ENCODE measurements at places on chromosomes 4 and X. TPM values are rescaled to one million over a fixed set of nuclear protein-coding genes. Genes with fewer than 3 reads are reported as not detected.
A peak's percentile ranks its signal among the peaks of the same experiment; 100 is the strongest.

DNA sequence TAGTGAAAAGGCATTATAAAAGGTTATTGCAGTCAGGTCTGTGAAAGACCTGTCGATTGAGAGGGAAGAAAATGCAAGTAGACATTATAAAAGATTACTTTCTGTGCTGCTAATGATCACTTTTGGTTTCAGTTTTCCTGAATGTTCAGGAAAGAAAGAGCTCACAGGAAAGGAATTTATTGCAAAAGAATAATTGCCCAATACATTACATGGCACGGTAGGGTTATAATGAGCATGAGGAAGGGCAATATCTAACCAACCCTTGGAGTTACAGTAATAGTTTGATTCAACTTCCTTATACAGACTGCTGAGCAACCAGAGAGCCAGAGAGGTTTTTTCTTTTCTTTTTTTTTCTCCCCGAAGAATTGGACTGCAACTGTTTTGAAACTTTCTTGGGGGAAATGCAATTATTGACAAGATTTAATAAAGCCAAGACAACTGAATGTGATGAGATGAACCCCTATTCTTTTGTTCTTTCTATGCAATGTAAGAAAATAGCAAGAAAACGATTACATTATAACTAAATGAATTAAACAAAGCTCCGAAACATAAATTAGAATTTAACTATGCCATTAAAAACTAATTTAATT lies 247.0 kb downstream of the C4orf33 start:
- no peak for DNase-seq
- no peak overlapping the region for H3K4me3 ChIP-seq
- H3K36me3 ChIP-seq, result no peaks in the 10 kb centered on the region

DNA sequence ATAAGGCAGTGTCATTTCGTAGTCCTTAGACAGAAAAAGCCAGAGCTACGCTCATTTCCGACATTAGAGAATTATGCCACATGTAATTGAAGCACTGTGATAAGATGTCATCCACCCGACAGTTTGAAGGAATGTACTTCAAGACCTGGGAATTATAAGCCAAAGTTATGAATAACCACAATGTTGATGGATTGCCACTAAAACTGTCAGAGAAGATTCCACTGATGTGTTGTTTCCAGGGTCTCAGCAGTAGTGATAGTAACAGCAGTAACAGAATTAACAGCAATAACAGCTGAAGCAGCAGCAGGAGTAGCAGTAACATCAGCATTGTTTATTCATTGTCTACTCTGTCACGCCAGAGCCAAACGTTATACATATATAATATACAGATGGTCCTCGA lies 24.7 kb downstream of the RAB33A start:
- H3K27me3 ChIP-seq, result no peaks in the 10 kb centered on the region
- H3K36me3 ChIP-seq, result no peaks in the 10 kb centered on the region
- H3K4me3 ChIP-seq, result no peak overlapping the region
- DNase-seq, result no peak

DNA sequence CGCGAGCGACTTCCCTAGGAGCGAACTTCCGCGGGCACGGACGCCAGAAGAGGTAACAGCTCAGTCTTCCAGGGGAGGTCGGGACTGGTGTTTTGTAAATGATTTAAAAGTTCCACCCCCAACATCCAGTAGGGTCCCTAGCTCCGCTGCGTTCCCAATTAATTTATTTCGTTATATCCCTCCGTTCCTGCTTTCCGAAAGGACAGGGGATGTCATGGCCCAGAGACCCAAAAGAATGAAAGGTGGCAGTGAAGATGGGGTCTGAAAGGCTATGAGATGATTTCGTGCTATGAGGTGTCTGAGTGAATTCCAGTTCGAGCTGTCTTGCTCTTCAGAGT lies 373 bp upstream of the SMIM43 start:
- no peak for DNase-seq
- peaks cover 12% of the 10 kb centered on the region for H3K27me3 ChIP-seq
- H3K4me1 ChIP-seq, result no peaks in the 10 kb centered on the region
- H3K27ac ChIP-seq, result no peak overlapping the region
- no peaks in the 10 kb centered on the region for H3K36me3 ChIP-seq

- H3K27ac ChIP-seq, result no peak overlapping the region
- H3K27me3 ChIP-seq, result no peaks in the 10 kb centered on the region
- DNase-seq, result no peak
- H3K4me3 ChIP-seq, result no peak overlapping the region
- H3K36me3 ChIP-seq, result no peaks in the 10 kb centered on the region
Observed at GRCh38 chrX:36431819-36432218, 512.3 kb downstream of the CFAP47 start.

DNA sequence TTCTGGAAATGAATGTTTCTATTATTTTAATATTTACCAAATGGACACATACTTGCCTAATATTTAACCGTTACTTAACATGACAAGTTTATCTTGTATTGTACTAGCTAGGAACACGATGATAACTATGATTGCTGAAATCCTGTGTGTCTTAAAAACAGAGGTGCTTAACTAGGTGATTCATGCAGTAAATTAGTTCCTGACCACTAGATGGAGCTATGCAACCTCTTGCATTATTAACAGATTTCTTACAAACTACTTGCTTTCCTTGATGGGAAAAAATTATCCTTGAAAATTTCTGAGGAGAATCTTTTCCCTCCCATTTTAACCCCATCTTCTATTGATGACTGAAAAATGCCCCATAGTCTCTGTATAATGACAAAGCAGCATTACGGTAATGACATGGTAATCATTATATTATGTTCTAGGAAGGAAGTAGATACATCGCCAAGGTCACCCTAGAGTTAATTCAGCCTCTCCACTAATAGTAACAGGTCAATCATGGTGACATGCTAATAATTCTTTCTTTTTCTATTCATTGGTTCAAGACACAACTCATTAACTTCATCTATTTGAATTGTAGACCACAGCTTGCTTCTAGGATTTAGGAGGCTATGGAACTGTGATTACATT lies 844.2 kb downstream of the RAPGEF2 start:
- H3K36me3 ChIP-seq, result no peaks in the 10 kb centered on the region
- no peak overlapping the region for H3K27ac ChIP-seq
- H3K4me1 ChIP-seq, result no peaks in the 10 kb centered on the region
- no peak for DNase-seq

GRCh38 chrX:78886550-78886949 lies 58.6 kb upstream of the P2RY10 start:
- H3K4me3 ChIP-seq, result no peak overlapping the region
- no peak overlapping the region for H3K27ac ChIP-seq
- no peaks in the 10 kb centered on the region for H3K4me1 ChIP-seq

DNA sequence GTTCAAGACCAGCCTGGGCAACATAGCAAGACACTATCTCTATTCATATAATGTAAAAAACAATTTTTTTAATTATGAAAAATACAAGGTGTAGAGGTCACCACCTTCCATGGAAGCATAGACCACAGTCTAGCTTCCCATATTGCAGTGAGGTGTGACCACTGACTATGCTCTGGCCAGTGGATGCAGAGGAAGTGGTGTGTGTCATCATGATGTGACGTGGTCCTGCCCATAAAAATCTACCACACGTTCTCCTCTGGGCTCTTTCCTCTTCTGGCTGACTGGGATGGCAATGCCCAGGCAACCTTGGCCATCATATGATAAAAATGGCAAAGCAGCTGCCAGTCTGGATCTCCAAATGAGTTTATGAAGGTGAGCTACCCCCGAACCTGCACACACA lies 65.7 kb downstream of the RBM47 start:
- no peak overlapping the region for H3K27ac ChIP-seq
- no peak overlapping the region for H3K4me3 ChIP-seq
- no peaks in the 10 kb centered on the region for H3K36me3 ChIP-seq
- no peaks in the 10 kb centered on the region for H3K4me1 ChIP-seq

GRCh38 chr4:153522802-153523094 lies 56.6 kb downstream of the TMEM131L start:
- peaks cover 84% of the 10 kb centered on the region for H3K4me1 ChIP-seq
- no peak for DNase-seq
- peaks cover under 1% of the 10 kb centered on the region for H3K36me3 ChIP-seq
- H3K27ac ChIP-seq, result peak overlapping the region; percentile 65
- H3K27me3 ChIP-seq, result no peaks in the 10 kb centered on the region

GRCh38 chr4:145484225-145484846 lies 2.7 kb downstream of the SMAD1 start:
- no peaks in the 10 kb centered on the region for H3K36me3 ChIP-seq
- no peak for DNase-seq
- no peak overlapping the region for H3K4me3 ChIP-seq
- no peak overlapping the region for H3K27ac ChIP-seq
- H3K4me1 ChIP-seq, result peaks cover 4% of the 10 kb centered on the region
- no peaks in the 10 kb centered on the region for H3K27me3 ChIP-seq

DNA sequence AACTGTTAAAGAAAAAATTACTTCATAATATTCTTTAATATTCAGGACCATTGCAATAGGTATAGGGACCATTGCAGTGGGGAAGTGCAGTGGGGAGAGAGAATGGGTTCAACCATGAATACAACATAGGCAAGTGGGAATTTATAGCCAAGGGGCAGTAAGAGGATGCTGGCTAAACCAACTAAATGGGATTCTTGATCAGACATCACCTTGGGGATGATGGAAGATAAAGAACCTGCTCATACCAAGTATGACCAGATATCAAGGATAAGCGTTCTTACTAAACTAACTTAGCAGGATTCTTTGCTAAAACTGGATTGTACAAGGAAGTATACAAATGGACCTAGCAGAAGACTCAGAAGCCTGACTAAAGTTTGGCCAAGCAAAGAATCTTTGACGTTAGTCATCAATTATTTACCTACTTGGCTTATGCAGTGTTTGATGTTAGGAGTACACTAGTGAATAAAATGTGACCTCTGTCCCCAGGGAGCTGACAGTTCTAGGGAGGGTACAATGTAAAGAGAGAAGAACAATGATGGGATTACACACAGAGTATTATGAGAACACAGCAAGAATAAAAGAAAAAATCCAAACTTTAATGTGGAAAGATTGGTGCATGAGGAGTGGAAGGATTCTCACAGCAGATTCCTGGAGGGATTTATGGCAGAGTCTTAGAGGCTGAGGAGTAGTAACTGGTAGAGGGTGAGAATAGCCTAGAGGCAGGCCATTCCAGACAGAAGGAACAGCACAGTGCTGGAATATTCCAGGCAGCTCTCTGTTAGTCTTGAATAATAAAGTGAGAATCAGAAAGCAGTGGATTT lies 54.7 kb upstream of the MYOZ2 start:
- no peak overlapping the region for H3K27ac ChIP-seq
- H3K36me3 ChIP-seq, result no peaks in the 10 kb centered on the region
- no peak for DNase-seq
- no peaks in the 10 kb centered on the region for H3K4me1 ChIP-seq
- H3K27me3 ChIP-seq, result no peaks in the 10 kb centered on the region
- no peak overlapping the region for H3K4me3 ChIP-seq

- no peak for DNase-seq
- no peak within 1 kb of the TSS for H3K4me3 ChIP-seq
- peaks cover 39% of the 10 kb centered on the region for H3K27me3 ChIP-seq
- no peak within 1 kb of the TSS for H3K27ac ChIP-seq
- H3K4me1 ChIP-seq, result no peaks in the 10 kb centered on the region
- no peaks in the 10 kb centered on the region for H3K36me3 ChIP-seq
Observed at GRCh38 chr4:154491341-154492271, at the start of gene DCHS2. DCHS2 (minus strand) TSS chr4:154491799; CDS start chr4:154491355, 444 bp downstream.

GRCh38 chrX:13825178-13825762 lies 8.4 kb upstream of the GPM6B start:
- no peak overlapping the region for H3K27ac ChIP-seq
- no peaks in the 10 kb centered on the region for H3K36me3 ChIP-seq
- DNase-seq, result no peak
- H3K4me1 ChIP-seq, result no peaks in the 10 kb centered on the region
- H3K4me3 ChIP-seq, result no peak overlapping the region

DNA sequence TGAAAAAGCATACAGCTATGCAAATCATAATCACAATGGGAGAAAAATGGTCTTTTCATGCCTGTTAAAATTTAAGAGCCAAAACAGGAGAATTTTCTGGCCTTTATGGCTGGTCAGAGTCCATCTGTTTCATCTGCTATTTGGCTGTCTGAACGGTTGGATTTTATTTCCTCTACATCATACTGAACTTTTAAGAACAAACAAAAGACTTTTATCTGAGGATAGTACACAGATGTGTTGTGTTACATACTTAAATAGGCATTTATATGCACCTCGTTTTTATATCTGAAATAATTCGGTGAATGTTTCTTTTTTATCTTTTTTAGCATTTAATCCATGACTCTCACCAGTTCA lies 18.0 kb upstream of the WWC2 start:
- no peaks in the 10 kb centered on the region for H3K27me3 ChIP-seq
- no peaks in the 10 kb centered on the region for H3K4me1 ChIP-seq
- H3K36me3 ChIP-seq, result no peaks in the 10 kb centered on the region
- no peak overlapping the region for H3K4me3 ChIP-seq
- H3K27ac ChIP-seq, result no peak overlapping the region

- H3K27ac ChIP-seq, result no peak overlapping the region
- no peaks in the 10 kb centered on the region for H3K4me1 ChIP-seq
- H3K4me3 ChIP-seq, result no peak overlapping the region
- no peaks in the 10 kb centered on the region for H3K36me3 ChIP-seq
- H3K27me3 ChIP-seq, result no peaks in the 10 kb centered on the region
Observed at GRCh38 chr4:165600959-165601683, 222.3 kb downstream of the CPE start.

- no peaks in the 10 kb centered on the region for H3K27me3 ChIP-seq
- H3K4me3 ChIP-seq, result no peak overlapping the region
- no peak for DNase-seq
- no peaks in the 10 kb centered on the region for H3K36me3 ChIP-seq
- peaks cover 8% of the 10 kb centered on the region for H3K4me1 ChIP-seq
Observed at GRCh38 chrX:130097507-130098209, 12.6 kb downstream of the ELF4 start.

DNA sequence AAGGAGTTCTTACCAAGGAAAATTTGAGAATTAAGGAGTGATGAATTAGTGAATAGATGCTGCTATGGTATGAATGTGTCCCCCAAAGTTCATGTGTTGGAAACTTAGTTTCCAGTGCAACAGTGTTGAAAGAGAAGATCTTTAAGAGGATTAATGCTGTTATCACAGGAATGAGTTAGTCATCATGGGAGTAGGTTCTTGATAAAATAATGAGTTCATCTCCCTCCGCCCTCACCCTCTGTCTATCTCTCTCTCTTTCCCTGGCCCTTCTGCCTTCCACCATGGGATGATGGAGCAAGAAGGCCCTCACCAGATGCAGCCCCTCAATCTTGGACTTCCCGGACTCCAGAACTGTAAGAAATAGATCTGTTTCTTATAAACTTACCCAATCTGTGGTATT lies 38.3 kb upstream of the KLHL8 start:
- H3K27ac ChIP-seq, result no peak overlapping the region
- H3K27me3 ChIP-seq, result no peaks in the 10 kb centered on the region
- no peaks in the 10 kb centered on the region for H3K4me1 ChIP-seq
- no peaks in the 10 kb centered on the region for H3K36me3 ChIP-seq
- no peak overlapping the region for H3K4me3 ChIP-seq
- DNase-seq, result no peak

DNA sequence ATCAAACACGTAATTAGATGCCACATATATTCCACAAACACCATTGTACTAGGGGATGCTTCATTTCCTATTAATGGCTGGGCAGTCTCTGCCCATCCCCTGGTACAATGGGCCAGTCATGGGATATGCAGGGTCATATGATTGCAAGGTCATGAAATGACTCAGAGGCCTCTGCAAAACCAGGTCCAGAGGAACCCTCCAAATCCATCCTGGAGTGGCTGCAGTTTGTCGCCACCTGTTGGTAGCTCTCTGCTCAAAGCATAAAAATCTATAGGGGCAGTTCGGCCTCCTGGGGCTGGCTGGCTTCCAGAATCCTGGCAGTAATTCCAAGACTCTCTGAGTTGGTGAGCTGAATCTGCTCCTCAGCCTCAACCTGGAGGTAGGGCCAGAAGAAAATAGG lies 22.9 kb upstream of the PUDP start:
- no peak overlapping the region for H3K27ac ChIP-seq
- H3K27me3 ChIP-seq, result no peaks in the 10 kb centered on the region
- H3K4me1 ChIP-seq, result no peaks in the 10 kb centered on the region
- DNase-seq, result no peak
- no peaks in the 10 kb centered on the region for H3K36me3 ChIP-seq

Gene VCX3B
- total RNA-seq, result not detected

Gene ENPP6
- not detected for total RNA-seq

Gene MAGEE1
- 10.9 TPM for total RNA-seq

Gene TLR6
- 3.2 TPM for total RNA-seq

Gene UBA6
- total RNA-seq, result 44.5 TPM

Gene ZNF157
- 0.95 TPM for total RNA-seq

All from T-cell (primary cell).